ENCODE measurements at places on chromosomes 12 and 14. TPM values are rescaled to one million over a fixed set of nuclear protein-coding genes. Genes with fewer than 3 reads are reported as not detected.

- DNase-seq, result peak; percentile 89
Observed at GRCh38 chr14:20610002-20610765, 19.0 kb upstream of the RNASE12 start.

DNA sequence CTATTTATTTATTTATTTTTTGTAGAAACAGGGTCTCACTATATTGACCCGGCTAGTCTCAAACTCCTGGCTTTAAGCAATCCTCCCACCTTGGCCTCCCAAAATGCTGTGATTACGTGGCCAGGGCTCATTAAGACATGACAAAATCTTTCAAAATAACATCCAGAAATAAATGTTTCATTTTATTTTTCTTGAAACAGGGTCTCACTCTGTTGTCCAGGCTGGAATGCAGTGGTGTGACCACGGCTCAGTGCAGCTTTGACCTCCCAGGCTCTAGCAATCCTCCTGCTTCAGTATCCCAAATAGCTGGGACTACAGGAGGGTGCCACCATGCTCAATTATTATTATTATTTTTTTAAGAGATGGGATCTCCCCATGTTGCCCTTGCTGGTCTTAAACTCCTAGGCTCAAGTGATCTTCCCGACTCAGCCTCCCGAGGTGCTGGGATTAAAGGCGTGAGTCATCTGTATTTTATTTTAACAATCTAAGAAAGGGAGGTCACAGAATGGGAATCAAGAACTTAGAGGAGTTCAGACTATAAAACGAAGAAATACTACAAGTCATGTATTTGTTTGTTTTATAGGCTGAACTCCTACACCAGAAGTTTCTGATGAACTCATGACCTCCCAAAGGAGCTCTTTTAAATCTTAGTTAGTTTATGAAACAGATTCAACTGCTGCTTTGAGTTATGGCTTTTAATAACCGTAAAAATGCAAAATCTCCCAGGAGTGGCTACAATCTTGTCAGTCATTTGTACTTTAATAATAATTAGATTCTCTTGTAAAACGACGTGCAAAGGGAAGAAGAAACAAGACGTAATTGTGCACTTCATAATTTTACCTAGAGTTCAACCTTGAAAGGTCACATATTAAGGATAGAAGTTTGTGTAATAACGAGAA is 2.1 kb upstream of the TMEM263 start:
- DNase-seq, result no peak

DNA sequence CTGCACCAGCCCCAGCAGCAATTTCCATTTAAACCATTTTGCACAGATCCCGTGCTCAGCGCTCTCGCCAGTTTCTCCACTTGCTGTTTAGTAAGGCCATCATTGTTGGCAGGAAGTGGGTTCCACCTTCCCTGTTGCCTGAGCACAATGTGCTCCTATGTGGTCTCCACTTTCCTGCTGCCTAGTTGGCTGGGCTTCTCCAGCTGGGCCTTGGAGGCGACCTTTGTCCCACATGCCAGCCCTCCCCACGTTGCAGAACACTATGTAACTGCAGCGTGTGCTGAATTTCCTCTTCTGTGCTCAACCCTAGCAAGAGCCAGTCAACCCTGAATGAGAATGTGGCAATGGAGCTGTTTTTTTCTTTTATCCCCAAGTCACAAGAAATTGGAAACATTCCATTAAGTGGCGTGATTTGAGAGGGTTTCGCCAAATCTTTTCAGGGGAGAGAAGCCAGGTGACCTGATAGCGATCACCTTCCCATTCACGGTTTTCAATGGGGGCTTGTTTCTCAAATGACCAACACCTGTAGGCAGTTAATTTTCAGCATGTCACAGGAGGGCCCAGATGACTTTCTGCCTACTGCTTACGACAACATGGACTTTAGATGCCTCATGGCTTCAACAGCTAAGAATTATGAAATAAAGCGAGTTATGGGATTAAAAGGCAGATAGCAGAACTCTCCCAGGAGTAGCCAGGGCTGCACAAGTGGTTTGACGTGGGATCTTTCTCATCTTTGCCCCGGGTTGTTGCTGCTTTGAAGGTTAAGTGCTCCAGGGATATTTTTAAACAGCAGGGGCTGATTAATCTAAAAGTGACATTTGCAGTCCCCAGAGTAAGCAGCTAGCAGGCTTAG is at the start of gene ACACB:
TSS of gene ACACB (plus strand) at position 830 of the 853 bp plus-strand sequence. CDS start 22,819 bp downstream, outside the sequence.
- peak; percentile 51 for DNase-seq

- no peak for DNase-seq
Observed at GRCh38 chr12:42918443-42918842, 328.9 kb upstream of the PRICKLE1 start.

- DNase-seq, result no peak
Observed at GRCh38 chr14:99041141-99041819, 230.7 kb downstream of the BCL11B start.

DNA sequence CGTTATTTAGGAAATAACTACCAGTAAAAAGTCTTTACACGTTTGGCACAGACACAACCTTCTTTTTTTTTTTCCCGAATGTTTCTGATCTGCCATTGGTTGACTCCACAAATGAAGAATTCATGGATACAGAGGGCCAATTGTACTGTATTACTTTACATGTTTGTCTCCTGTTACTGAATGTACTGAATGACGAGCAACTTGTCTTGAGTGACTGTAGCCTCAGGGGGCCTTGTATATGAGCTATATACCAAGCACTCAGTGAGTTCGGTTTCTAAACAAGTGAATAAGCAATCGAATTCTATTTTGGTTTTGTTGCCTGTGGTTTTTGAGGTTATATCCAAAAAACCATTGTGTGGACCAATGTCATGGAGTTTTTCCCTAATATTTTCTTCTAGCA is 480.0 kb upstream of the SYT1 start:
- no peak for DNase-seq

GRCh38 chr12:71973687-71974086 is 35.0 kb downstream of the TPH2 start:
- DNase-seq, result no peak

The SERPINA10 gene
- polyA plus RNA-seq, result not detected

GRCh38 chr14:63671987-63672386 is 30.3 kb upstream of the WDR89 start:
- no peak for DNase-seq

GRCh38 chr12:94656556-94656955 is 6.2 kb upstream of the TMCC3 start:
- no peak for DNase-seq

Data from ovary (tissue), 10 donors.